ENCODE measurements at places on chromosomes 6 and 20. TPM values are rescaled to one million over a fixed set of nuclear protein-coding genes. Genes with fewer than 3 reads are reported as not detected.

NANP gene
- 3.1 TPM for total RNA-seq

DNA sequence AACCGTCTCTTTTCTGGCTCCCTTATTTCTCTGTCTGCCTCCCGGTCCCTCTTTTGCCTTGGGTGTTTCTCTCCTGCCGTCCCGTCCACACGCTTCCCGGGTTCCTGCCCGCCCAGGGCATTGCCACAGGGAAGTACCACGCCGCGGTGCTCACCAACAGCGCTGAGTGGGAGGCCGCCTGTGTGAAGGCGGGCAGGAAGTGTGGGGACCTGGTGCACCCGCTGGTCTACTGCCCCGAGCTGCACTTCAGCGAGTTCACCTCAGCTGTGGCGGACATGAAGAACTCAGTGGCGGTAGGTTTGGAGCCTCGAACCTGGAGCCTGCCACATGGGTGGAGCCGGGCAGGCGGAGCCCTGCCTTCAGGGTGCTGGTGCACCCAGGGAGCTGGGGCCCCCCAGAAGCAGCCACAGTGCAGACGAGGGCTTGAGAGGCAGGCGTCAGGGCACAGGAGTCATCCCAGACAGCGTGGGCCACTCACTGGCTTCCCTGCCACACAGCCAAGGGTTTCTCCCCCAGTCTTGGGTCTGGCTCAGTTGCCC, 21.3 kb downstream of the NPEPL1 start:
- no peaks in the 10 kb centered on the region for H3K36me3 ChIP-seq
- H3K4me3 ChIP-seq: no peak overlapping the region
- no peak for DNase-seq
- H3K4me1 ChIP-seq: no peaks in the 10 kb centered on the region
- H3K27me3 ChIP-seq: no peaks in the 10 kb centered on the region

DNA sequence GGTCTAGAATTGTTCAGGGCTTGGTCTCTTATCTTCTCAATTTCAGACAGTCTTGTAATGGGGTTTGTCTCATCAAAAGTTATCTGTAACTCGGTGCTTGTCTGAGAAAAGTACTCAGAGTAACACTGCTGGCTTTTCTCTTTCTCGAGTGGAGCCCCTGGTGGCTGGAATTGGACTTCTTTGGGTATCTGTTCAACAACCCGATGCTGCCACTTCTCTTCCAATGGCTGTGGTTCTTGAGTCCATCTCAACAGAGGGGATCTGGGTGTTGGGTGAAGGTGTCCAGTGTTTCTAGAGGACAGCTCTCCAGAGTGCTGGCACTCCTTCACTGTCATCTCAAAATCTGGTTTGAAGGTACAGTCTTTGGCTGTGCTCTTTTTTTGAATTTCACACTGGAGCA, 24.6 kb downstream of the DST start:
- peaks cover 15% of the 10 kb centered on the region for H3K36me3 ChIP-seq
- no peaks in the 10 kb centered on the region for H3K27me3 ChIP-seq
- H3K4me3 ChIP-seq: no peak overlapping the region
- DNase-seq: no peak

TRIM10 gene
- total RNA-seq: not detected

GRCh38 chr6:84764332-84765049, at the start of gene TBX18:
TSS of gene TBX18 (minus strand) at chr6:84764598. CDS start at chr6:84764181, 417 bp downstream.
- no peaks in the 10 kb centered on the region for H3K36me3 ChIP-seq
- no peaks in the 10 kb centered on the region for H3K4me1 ChIP-seq
- peak; percentile 100 for DNase-seq
- no peak within 1 kb of the TSS for H3K27ac ChIP-seq

DNA sequence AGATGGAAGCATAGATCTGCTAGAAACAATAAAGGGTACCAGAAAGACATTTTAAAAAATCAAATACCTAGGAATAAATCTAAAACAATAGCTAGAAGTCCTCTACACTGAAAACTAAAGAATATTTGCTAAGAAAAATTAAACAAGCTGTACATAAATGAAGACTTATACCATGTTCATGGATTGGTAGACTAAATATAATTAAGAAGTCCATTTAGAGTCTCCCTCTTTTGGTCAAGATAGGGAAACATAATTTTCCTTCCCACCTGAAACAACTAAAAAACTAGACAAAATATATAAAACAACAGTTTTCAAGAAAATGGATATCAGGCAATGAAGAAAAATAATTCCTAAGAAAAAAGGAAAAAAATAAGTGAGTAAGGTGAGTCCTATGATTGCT, 120.0 kb upstream of the TAB2 start:
- H3K4me1 ChIP-seq: peaks cover 18% of the 10 kb centered on the region
- no peaks in the 10 kb centered on the region for H3K36me3 ChIP-seq
- H3K4me3 ChIP-seq: no peak overlapping the region
- H3K27me3 ChIP-seq: no peaks in the 10 kb centered on the region
- H3K27ac ChIP-seq: no peak overlapping the region

DNA sequence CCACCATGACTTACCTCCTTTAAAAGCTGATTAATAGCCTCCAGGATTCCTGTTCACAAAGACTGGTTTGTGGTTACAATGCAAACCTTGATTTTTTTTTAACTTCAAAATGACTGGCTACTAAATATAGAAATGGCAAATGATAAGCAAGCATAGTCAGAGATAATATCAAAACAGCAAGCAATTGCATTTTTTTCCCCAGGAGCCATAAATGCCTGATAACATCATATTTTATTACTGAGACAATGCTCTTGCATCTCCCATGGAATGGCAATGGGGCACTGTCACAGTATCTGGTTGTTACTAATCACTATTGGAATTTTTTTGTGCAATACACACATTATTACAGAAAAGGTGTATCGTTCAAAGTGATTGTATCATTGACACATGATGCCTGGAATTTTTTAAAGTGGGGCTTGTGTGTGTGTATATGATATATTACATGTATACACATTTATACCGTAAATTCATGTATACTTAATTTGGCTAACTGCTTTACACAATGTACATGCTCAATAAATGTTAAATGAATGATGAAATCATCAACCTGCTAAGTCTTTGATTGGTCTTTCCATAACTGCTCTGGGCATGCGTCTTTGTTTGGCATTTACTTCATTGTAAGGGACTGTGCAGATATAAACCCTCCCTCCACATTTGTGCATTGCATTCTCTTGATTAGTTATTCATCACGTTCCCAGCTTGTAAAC, 980 bp upstream of the SALL4 start:
- H3K4me3 ChIP-seq: no peak overlapping the region
- DNase-seq: no peak
- peaks cover 13% of the 10 kb centered on the region for H3K4me1 ChIP-seq
- no peaks in the 10 kb centered on the region for H3K36me3 ChIP-seq
- H3K27ac ChIP-seq: no peak overlapping the region
- H3K27me3 ChIP-seq: no peaks in the 10 kb centered on the region

GRCh38 chr20:56629464-56630085, 469 bp downstream of the TFAP2C start:
- H3K36me3 ChIP-seq: no peaks in the 10 kb centered on the region
- H3K4me3 ChIP-seq: peak overlapping the region; percentile 35
- no peak for DNase-seq
- peaks cover 16% of the 10 kb centered on the region for H3K4me1 ChIP-seq

DNA sequence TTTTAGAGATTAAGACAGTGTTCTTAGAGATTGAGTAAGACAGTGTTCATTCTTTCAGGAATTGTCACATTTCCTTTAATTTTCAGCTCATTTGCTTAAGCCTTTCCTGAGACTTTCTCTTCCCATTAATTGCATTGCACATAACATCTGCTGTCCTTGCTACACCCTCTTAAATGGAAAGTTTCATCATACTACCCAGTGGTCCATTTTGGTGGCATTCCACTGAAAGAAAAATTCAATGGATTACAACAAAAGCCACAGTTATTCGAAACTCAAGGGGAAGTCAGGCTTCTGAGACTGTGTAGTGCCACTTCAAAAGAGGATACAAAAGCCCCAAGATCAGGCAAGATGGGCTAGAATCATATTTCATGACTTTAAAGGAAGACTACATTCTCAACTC, 64.0 kb downstream of the RSPO3 start:
- no peaks in the 10 kb centered on the region for H3K4me1 ChIP-seq
- DNase-seq: peak; percentile 76
- H3K4me3 ChIP-seq: no peak overlapping the region
- H3K36me3 ChIP-seq: peaks cover 9% of the 10 kb centered on the region
- no peaks in the 10 kb centered on the region for H3K27me3 ChIP-seq

- H3K4me1 ChIP-seq: peaks cover 33% of the 10 kb centered on the region
- H3K27ac ChIP-seq: peak overlapping the region; percentile 6
- DNase-seq: no peak
- H3K36me3 ChIP-seq: no peaks in the 10 kb centered on the region
These were observed 74.3 kb downstream of the TNFRSF21 start for GRCh38 chr6:47235421-47235820.

DNA sequence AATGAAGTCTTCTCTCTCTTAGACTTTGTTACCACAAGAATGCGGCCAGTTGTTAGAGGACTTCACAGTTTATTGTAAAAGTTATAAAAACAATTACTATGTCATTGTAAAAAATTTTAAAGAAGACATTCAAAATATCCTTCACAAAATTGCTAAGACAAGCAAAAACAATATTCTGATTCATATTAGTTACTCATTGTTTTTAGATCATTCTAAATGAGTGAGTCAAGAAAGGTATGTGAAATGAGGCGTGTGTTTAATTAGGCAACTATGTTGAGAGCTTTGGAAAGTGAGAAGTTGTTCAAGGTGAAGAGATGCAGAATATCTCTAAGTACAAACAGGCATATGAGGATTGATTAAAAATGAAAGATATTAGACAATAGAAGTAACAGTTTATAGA, 875.3 kb downstream of the EYS start:
- H3K4me3 ChIP-seq: no peak overlapping the region
- no peak overlapping the region for H3K27ac ChIP-seq
- no peak for DNase-seq
- H3K36me3 ChIP-seq: no peaks in the 10 kb centered on the region

- DNase-seq: no peak
- H3K27me3 ChIP-seq: no peaks in the 10 kb centered on the region
- no peak overlapping the region for H3K27ac ChIP-seq
- H3K4me3 ChIP-seq: no peak overlapping the region
- no peaks in the 10 kb centered on the region for H3K4me1 ChIP-seq
- H3K36me3 ChIP-seq: no peaks in the 10 kb centered on the region
These were observed 33.1 kb upstream of the NOP56 start for GRCh38 chr20:2619337-2619736.

DNA sequence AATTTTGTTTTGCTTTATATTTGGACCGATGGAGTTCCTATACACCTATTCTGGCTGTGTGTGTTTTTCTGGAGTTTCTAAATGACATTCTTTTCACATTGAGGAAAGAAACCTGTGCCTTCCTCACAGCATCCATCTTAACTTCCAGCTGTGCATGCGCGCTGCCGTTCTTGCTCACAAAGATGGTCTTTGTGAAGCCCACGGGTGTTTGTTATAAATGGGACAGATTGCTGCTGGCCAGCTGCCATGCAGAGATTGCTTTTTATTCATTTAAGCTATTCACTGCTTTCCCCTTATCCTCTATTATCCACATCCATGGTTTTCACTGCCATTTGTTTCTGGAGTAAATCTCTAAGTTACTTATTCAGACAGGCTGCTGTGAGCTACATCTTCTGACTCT, 54.2 kb downstream of the SYNDIG1 start:
- DNase-seq: no peak
- H3K27me3 ChIP-seq: no peaks in the 10 kb centered on the region
- no peaks in the 10 kb centered on the region for H3K36me3 ChIP-seq
- H3K27ac ChIP-seq: no peak overlapping the region
- no peaks in the 10 kb centered on the region for H3K4me1 ChIP-seq
- H3K4me3 ChIP-seq: no peak overlapping the region

RUNX2 gene
- total RNA-seq: 1.9 TPM

KCNB1 gene
- total RNA-seq: 0.06 TPM

KHDC3L gene
- total RNA-seq: 0.86 TPM

DNA sequence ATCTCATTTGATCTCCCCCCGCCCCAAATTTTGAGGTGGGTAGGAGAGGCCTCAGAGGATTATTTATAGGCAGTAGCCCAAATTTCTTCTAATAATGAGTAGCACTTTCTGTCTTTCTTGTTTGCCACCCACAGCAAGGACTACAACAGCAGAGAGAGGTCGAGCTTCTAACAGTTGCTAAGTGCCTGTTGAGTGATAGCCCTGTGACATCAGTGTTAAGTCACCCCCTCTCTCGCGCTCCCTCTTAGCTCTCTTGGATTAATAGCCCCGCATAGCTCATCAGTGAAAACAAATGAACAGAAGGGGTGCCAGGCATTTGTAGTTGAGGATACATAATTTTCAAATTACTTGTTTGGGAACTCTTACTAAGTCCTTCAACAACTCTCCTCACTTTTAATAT, 3.5 kb downstream of the ANKRD60 start:
- H3K27ac ChIP-seq: no peak overlapping the region
- DNase-seq: no peak
- peaks cover 10% of the 10 kb centered on the region for H3K4me1 ChIP-seq
- H3K27me3 ChIP-seq: peaks cover 69% of the 10 kb centered on the region

DNA sequence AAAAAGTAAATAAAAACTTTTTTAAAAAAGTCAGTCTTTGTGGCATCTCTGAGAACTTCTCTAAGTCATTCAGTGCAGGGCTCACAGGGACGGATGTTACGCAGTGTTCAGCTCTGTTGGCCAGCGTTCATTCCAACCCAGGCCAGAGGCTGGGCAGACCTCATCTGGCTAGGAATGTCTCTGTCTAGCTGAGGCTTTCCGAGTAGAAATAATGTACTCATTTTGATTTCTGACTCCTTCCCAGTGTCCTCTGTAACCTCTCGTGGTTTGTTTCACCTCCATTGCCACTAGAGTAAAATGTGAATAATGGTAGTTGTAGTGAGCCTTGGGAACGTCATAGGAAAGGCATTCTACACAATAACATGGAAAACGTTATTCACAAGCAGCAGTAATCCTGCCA, 135.1 kb downstream of the TMEM242 start:
- peaks cover 30% of the 10 kb centered on the region for H3K36me3 ChIP-seq
- peak overlapping the region; percentile 82 for H3K27ac ChIP-seq
- peaks cover 33% of the 10 kb centered on the region for H3K4me1 ChIP-seq
- H3K4me3 ChIP-seq: no peak overlapping the region

POU5F1 gene
- total RNA-seq: 1.5 TPM

TMEM244 gene
- total RNA-seq: not detected

LHFPL5 gene
- not detected for total RNA-seq

All from cardiac muscle cell (in vitro differentiated cells and primary cell).